ENCODE measurements at places on chromosomes 13 and 19. TPM values are rescaled to one million over a fixed set of nuclear protein-coding genes. Genes with fewer than 3 reads are reported as not detected.

Gene AP1M2
- not detected for total RNA-seq

Gene HPN
- total RNA-seq = 0.58 TPM

Gene MTUS2
- total RNA-seq = 46.2 TPM

Gene PBX4
- total RNA-seq = not detected

Gene CALR3
- total RNA-seq = not detected

Gene ZNF132
- 4.7 TPM for total RNA-seq

Gene HSPH1
- 48.2 TPM for total RNA-seq

Gene ZNF382
- 17.1 TPM for total RNA-seq

Gene BRSK1
- total RNA-seq = 9.0 TPM

Gene C5AR2
- 0.42 TPM for total RNA-seq

Gene EEF1AKMT1
- 18.7 TPM for total RNA-seq

Gene ZNF66
- total RNA-seq = 3.7 TPM

Gene CD209
- 8.9 TPM for total RNA-seq

Gene MYO1F
- total RNA-seq = 7.5 TPM

Gene MIER2
- 11.6 TPM for total RNA-seq

Gene LHB
- not detected for total RNA-seq

Gene ATP1A3
- 4.3 TPM for total RNA-seq

Gene F2RL3
- total RNA-seq = 6.5 TPM

Gene HIPK4
- 0.63 TPM for total RNA-seq

Gene ANKLE1
- total RNA-seq = under 0.01 TPM

Gene TMEM238
- total RNA-seq = 1.1 TPM

Gene MBD3L2
- total RNA-seq = not detected

Gene PDE4C
- total RNA-seq = 1.2 TPM

Gene STARD13
- total RNA-seq = 44.9 TPM

Gene RASGRP4
- 4.6 TPM for total RNA-seq

Gene KANK3
- 36.0 TPM for total RNA-seq

Gene PEX11G
- total RNA-seq = 5.3 TPM

Gene TMIGD2
- not detected for total RNA-seq

Gene LILRA1
- total RNA-seq = 0.42 TPM

Gene ZNF682
- total RNA-seq = 3.4 TPM

Gene CDX2
- not detected for total RNA-seq

Gene KIR2DL4
- total RNA-seq = not detected

Gene LAIR2
- not detected for total RNA-seq

Gene CTXN1
- total RNA-seq = 59.4 TPM

Gene BEST2
- total RNA-seq = not detected

Measured in esophagus muscularis mucosa (tissue), 4 donors.